ENCODE measurements at places on chromosomes 2 and 18.

- no peak for DNase-seq
Measured at GRCh38 chr2:47598476-47598875, 184.5 kb upstream of the MSH6 start.

DNA sequence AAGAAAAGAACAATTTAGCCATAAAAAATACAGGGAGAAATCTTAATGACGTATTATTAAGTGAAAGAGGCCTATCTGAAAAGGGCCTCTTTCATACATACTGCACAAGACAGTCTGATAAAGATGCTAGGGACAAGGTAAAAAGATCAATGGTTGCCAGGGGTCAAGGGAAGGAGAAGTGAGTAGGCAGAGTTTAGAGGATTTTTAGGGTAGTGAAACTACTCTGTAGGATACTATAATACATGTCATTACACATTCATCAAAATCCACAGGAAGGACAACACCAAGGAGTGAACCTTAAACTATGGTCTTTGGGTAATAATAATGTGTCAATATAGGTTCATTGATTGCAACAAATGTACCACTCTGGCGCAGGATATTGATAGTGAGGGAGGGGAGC lies 289.3 kb downstream of the FSIP2 start:
- no peak for DNase-seq

DNA sequence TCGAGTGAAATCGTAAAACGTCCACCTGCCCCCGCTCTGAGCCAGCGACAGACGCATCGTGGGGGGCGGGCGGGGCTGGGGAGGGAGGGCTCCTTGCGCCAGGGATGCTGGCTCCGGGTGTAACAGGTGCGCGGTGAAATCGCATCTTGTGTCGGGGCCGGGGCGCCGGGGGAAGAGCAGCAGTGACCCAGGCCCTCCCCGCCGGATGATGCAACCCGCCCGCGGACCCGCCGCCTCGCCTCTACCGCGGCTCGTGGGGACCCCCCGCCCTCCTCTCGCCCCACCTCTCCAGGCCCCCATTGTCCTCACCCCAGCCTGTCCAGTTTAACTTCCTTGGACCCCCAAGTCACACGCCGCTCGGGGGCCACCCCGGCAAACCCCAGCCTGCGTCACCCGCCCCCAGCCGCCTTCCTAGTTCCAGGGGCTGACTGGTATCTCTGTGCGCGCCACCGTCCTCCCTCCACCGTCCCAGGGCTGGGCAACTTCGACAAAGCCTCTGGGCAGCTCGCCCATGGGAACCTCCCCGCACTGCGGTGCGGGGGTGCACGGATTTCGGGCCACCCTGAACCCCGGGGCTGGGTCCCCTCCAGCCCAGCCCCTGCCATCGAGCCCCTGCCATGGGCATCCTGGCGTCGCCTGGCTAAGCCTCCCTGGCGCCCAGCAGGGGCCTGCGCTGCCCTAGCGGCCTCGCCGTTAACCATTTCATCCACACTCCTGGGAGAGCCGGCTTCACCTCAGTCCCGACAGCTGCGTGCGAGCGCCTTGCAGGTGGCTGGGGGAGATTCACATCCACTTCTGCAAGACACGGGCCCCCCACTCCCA lies 799 bp upstream of the KIF1A start:
- DNase-seq = peak; percentile 63

GRCh38 chr2:141595316-141595920 lies 535.4 kb downstream of the LRP1B start:
- DNase-seq = no peak

DNA sequence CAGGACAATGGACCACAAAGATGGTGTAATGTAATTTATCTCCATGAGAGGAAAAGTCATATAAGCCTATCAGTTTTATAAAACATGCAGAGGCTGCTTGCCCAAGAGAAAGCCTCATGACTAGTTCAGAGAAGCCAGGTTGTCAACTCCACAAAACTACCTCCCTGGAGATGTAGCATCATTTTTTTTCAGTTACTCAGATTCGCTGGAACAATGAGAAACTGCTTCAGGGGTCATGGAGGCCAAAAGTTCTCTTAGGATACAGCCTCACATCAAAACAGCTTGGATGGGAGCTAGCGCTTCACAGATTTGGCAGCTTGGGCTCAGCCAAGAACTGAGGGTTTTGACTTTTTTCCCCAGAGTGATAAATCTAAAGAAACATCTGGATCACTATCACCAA lies 263.5 kb downstream of the INSIG2 start:
- DNase-seq = no peak

DNA sequence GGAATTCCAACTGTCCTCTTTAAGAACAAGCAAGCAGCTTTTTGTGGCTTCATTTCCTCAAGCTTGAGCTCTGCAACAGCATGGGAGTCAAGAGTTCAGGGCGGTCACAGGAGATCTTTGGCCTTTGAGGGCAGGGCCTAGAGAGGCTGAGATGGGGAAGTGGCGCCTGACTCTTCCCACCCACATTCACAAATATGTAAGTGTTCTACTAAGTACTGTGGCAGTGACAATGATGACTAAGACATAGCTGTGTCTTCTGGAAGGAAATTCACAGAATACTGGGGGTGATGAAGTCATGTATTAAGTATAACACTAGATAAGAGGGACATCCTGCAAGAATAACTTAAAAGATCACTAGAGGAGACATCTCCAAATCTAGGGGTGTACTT lies 15.0 kb downstream of the RND3 start:
- no peak for DNase-seq

DNA sequence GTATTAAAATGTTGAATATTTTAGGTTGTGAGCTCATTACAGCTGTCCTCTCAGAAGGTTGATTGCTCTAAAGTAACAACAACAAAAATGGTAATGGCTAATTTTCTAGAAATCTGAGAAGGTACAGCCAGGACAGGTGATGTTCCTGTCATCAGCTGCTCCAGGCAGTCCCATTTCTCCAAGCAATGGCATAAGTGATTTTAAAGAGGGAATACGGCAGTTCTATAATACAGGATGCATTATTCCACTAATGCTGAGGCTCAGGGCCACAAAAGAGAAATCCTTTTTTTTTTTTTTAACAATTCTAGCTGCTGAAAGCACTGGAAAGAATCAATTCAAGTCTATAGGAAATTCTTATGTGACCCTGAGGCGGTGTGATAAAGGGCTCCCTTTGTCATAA lies 199.9 kb downstream of the PMAIP1 start:
- no peak for DNase-seq

DNA sequence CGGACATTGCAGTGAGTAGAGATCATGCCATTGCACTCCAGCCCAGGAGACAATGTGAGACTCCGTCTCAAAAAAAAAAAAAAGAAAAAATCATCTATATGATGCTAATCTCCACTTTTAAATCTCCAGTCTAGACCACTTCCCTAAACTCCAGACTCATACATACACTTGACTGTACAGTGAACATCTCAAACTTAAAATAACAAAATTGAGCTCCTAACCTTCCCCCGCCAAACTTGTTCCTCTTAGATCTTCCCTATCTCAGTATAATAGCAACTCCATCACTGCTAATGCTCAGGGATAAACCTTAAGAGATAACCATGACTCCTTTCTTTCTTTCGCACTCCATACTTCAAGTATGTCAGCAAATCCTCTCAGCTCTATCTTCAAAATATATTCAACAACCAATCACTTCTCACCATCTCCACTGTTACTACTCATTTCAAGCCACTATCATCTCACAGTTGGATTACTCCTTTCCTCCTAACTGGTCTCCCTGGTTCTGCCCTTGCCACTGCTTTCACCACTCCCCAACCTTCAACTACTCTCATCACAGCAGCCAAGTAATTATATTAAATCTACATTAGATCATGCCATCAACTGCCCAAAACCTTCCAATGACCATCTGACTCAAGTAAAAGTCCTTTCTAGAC lies 12.0 kb downstream of the MEMO1 start:
- DNase-seq = no peak

GRCh38 chr2:100237770-100238169 lies 84.5 kb downstream of the LONRF2 start:
- no peak for DNase-seq

- no peak for DNase-seq
Measured at GRCh38 chr2:123853161-123853560, 171.9 kb upstream of the CNTNAP5 start.

GRCh38 chr2:23055251-23055650 lies 329.7 kb upstream of the KLHL29 start:
- DNase-seq = no peak

- DNase-seq = no peak
Measured at GRCh38 chr18:13392899-13393298, 174.3 kb downstream of the LDLRAD4 start.

- DNase-seq = no peak
Measured at GRCh38 chr2:236558036-236558435, 11.6 kb upstream of the ACKR3 start.

DNA sequence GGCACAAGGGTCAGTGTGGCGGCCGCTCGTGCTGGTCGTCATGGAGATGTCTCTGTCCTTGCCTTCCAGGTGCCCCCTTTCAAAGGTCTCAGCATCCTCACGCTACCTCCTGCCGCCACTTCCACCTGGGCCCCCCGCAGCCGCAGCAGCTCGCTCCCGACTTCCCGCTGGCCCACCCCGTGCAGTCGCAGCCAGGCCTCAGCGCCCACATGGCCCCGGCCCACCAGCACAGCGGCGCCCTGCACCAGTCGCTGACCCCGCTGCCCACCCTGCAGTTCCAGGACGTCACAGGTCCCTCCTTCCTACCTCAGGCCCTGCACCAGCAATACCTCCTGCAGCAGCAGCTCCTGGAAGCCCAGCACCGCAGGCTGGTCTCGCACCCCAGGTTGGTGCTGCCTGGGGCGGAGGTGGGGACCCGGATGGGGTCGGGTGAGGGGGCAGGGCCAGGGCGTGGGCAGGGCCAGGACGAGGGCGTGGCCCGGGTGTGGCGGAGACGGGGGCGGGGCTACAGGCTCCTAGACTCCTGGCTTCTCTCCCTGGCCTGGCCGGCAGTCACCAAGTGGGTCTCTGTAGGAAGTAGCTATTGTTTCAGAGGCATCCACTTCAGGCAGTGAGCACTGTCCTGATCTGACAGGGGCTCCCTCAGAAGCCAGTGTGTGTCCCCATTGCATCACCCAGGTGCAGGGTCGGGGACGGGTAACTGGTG lies 223.7 kb downstream of the LOXHD1 start:
- no peak for DNase-seq

- DNase-seq = no peak
Measured at GRCh38 chr2:172381275-172382027, 45.9 kb upstream of the ITGA6 start.

- DNase-seq = no peak
Measured at GRCh38 chr18:37442477-37442876, 123.1 kb downstream of the CELF4 start.

GRCh38 chr2:28269019-28269784 lies 123.5 kb upstream of the FOSL2 start:
- no peak for DNase-seq

DNA sequence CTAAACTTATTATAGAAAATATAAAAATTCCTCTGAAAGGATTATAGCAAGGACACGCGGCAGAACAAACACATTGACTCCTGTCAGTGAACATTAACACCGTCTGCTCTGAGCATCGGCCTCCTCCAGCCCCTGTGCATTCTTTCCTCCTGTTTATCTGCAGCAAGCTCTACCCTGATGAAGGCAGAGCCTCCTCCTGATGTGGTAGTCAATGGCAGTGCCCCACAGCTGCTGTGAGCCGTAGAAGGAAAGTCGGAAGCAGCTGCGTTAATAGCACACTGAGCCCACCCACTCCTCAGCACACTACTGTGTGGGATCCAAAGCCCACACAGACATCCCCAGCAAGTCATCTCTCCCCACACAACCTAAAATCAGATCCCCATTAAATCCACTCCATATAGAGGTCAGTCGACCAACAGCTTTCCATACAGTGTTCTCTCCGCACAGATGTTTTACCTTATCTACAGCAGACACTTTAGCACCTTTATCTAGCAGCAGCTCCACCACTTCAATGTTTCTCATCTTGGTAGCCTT lies 41.0 kb downstream of the KIDINS220 start:
- DNase-seq = peak; percentile 19

DNA sequence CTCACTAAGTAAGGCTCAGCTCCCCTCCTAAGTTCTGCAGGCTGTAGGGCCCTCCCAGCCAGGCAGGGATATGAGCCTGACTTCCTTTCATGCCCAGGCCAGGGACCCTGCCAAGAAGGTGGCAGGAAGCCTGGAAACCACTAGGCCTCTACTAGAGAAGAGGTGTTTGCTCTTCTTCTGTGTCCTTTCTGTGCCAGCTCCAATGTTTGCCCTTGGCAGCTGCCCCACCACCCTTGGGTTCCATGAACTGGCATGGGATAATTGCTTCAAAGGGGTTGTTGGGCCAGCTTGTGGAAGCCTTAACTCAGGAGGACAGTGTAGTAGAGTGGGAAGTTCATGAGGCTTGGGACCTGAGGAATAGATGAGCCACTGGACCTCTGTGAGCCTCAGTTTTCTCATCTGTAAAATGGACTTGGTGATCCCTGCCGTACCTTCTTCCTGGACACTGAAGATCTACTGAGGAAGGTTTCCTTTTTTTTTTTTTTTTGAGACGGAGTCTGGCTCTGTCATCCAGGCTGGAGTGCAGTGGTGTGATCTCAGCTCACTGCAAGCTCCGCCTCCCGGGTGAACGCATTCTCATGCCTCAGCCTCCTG lies 3.9 kb downstream of the SLC35F6 start:
- no peak for DNase-seq

DNA sequence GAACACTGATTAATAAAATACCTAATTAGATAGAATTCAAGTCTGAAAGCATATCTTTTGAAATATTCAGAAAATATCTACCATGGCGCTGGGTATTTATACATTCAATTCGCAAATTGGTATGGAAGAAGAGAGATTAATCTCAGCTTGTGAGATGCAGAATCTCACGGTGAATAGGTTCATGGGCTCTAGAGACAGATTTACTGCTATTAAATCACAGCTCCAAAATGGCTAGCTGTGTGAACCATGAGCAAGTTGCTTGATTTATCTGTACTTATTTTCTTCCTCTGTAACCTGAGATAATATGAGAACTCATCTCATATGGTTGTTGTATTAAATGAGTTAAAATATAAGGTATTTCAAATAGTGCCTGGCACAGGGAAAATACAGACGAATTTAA lies 556.7 kb downstream of the FBXO15 start:
- DNase-seq = no peak

DNA sequence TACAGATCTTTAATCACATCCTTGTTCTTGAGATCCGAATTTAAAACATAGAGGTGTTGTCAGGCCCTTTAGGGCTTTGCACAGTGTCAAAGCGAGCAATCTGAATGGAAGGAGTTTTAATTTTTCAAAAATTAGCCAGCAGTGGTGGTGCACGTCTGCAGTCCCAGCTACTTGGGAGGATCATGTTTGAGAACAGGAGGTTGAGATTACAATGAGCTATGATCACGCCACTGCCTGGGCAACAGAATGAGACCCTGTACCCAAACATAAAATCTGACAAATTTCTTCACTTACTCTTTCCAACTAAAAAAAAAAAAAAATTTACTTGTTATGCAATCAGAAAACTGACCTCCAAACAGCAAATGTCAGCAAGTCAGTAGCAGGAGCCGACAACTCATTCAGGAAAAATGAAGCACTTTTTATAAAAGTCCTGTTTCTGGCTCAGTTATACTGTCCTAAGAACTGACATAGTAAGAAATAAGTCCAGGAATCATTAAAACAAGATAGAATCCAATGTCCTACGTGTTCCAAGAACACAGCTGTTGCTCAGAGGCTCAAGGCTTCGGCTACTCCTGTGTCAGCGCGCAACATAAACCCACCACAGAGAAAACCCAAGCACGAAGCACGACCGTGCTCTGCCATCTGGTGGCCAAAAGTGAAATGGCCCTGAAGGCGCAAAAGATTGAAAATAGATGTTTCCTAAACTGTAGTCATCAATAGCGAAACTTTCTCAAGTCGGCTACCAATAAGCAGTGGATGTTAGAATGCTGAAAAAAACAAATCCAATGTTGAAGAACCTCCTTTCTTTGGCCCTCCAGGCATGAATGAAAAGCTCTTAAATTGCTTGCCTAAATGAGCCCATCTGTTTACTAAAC lies 138.1 kb downstream of the INO80D start:
- peak; percentile 65 for DNase-seq

GRCh38 chr2:204072443-204073324 lies 136.1 kb downstream of the ICOS start:
- DNase-seq = peak; percentile 31
